ENCODE measurements at places on chromosomes 2 and 18.

GRCh38 chr2:70771446-70771845 lies 3.4 kb upstream of the ADD2 start:
- DNase-seq, result no peak

- no peak for DNase-seq
Measured at GRCh38 chr2:64548761-64549160, 24.6 kb downstream of the AFTPH start.

GRCh38 chr2:234555616-234556249 lies 58.9 kb upstream of the ARL4C start:
- DNase-seq, result no peak

DNA sequence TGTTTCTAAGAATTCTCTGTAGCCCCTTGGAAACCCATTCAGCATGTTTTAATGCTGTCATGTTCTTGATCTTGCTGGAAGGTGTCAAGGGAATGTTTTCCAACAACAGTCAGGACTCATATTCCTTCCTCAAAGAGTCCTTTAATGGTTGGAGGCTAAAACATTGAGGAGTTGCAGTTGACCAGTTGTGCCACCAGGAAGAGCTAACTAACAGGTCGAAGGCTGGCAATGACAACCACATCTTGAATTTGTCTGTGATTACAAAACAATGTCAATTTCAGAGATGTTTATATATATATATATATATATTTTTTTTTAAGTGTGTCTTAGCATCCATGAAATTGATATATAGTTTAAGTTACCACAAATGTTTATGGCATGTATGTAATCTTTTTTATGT lies 151.5 kb downstream of the INO80D start:
- no peak for DNase-seq

- no peak for DNase-seq
Measured at GRCh38 chr2:226077841-226078240, 678.3 kb downstream of the NYAP2 start.

DNA sequence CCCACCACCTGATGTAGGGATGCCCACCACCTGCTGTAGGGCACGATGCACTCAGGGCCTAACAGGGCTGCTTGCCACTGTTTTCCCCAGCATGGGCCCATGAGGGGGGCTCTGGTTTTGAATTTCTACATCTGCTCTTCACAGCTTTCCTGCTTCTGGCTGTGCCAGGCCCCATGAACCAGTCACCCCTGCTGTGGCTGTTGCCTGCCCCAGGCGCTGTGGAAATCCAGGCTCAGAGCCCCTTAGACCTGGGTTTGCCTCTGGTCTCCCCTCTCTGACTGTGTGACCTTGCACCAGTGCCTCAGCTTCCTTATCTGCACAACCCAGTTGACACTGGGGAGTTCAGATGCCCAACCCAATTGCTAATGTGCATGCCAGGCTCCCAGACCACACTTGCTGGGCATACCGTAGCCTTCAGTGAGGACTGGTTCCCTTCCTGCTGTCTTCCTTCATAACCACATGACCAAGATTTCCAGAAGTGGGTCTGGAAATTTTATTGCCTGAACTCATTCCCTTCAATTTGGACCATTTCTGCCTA lies 6.0 kb upstream of the MLPH start:
- no peak for DNase-seq

DNA sequence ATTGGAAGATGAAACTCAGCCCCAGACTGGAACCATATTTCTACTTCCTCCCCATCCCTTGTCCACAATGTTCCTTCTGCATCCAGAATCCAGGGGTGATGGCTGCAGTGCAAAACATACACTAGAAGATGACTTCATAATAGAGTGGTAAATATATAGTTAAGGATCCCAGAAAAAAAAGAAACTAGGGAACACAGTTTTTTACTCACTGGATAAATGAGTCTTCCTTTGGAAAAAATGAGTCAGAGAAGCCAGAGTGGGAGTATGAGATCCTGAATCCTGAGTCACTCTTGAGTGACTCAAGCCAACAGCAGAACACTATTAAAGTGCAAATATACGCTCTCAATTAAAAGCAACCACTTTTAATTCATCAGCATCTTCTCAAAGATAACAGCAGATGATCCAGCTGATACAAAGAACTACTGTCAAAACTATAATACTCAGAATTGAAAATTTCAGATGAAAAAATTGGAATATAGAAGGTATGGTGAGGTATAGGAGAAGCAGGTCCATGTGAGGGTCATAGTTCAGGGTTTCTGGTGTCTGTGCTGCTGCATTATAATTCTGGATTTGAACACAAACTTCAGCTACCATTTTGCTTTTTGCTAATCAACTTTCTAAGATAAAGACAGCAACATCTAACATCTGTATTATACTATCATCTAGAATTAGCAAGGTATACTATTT lies 987.2 kb upstream of the CDH2 start:
- no peak for DNase-seq

Measured in activated T-cell treated with anti-CD3 and anti-CD28 coated beads for 4 hours (primary cell).